Chondrocyte (in vitro differentiated cells): ENCODE measurements at places on chromosomes 3 and 15. TPM values are rescaled to one million over a fixed set of nuclear protein-coding genes. Genes with fewer than 3 reads are reported as not detected.

DNA sequence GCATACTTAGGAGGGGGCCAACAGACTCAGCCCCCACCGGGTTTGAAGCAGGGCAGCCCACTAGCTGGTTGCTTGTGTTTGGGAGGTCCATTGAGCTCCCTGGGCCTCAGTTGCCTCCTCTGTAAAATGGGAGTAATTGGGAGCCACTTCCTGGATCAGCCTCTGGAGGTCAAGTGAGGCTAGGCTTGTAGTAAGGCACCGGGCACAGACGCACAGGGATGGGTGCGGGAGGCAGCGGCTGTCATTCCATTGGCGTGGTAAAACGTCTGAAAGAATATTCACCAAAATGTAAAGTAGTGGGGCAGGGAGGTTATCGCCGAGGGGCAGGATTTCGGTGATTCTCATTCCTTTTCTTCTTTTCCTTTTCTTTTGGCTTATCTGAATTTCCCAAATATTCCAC, 64.6 kb downstream of the TLE3 start:
- no peak for DNase-seq

DNA sequence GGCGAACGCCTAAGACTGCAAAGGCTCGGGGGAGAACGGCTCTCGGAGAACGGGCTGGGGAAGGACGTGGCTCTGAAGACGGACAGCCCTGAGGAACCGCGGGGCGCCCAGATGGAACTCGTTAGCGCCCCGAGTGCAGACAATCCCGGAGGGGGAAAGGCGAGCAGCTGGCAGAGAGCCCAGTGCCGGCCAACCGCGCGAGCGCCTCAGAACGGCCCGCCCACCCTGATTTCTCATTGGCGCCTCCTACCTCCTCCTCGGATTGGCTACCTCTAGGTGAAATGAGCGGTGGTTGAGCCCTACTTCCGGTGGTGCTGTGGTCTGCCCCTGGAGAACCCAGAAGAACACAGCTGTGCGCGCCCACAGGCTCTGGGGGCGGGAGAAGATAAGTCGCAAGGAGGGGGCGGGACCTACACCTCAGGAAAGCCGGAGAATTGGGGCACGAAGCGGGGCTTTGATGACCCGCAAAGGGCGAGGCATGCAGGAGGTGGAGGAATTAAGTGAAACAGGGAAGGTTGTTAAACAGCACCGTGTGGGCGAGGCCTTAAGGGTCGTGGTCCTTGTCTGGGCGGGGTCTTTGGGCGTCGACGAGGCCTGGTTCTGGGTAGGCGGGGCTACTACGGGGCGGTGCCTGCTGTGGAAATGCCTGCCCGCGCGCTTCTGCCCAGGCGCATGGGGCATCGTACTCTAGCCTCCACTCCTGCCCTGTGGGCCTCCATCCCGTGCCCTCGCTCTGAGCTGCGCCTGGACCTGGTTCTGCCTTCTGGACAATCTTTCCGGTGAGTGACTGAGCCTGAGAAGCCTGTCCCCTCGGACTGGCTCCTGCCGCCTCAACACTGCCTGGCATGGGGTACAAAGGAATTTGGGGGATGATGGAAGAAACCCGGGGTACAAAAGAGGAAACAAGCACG, at the start of gene OGG1:
Gene OGG1, plus strand, starts transcription at position 308 of the 911 bp plus-strand sequence. Its CDS starts 335 bp downstream, at position 643.
- DNase-seq, result peak; percentile 98

GRCh38 chr3:24483873-24484272, 10.8 kb downstream of the THRB start:
- no peak for DNase-seq

DNA sequence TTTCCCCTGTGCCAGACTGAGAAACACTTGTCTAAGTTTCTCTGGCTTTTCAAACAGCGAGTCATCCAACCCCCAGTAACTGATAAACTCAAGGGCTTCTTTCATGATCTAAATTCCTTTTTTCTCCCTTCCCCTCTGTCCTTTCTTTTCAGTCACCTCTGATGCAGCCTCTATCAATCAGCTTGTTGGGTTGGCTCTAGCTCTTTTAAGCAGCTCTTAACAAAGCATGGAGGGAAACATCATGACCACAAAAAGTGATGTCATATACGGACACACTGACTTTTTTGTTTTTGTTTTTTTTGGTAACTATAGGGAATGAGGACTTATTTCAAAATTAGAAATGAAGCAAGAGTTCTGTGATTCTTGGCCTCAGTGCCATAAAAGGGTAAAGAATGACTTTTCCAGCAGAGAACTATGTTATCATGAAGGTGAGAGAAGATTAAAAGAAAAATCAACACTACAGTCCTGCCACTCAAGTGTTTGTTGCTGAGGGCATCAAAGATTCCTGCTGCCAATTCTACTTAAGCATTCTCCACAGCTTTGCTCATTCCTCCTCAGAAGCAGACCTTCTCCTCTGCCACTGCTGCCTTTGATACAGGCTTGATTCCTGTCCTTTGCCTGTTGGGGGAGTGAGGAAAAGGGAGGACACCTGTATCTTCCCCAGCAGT, 457.0 kb upstream of the ONECUT1 start:
- DNase-seq, result no peak

DNA sequence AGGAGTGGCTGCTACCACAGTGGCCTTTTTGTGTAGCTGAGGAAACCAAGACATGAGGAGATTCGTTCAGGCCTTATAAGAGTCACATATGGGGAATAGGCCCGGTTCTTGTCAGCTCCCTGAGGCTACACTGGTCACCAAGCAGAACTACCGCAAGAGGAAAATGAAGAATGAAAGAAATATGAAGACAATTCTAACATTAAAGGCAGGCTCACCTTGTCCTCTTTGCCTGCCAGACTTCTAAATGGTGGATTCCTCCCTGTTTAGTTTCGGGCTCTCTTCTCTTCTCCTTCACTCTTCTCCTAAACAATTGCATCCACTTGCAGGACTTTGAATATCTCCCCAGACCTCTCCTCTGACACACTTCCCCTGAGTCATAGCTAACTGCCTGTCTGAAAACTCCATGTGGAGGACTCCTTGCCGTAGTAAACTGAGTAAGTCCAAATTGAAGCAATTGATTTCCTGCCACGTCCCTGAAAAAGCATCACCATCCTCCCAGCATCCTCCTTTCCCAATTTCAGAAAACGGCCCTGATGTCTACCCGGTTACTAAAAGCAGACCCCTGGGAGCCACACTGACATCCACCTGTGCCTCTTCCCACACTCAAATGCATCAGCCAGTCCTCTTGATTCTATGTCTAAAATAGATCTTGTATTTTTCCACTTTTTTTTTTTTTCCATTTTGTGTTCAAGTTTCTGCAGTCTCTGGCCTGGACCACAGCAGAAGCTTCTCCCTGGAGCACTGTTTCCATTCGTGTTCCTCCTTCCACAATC, 30.3 kb upstream of the VEPH1 start:
- no peak for DNase-seq

- DNase-seq, result no peak
Observed at GRCh38 chr15:85518979-85519761, 138.8 kb downstream of the AKAP13 start.

GRCh38 chr3:64058566-64058965, 35.3 kb upstream of the PSMD6 start:
- no peak for DNase-seq

- no peak for DNase-seq
Observed at GRCh38 chr3:32384938-32385337, 6.7 kb upstream of the CMTM7 start.

- peak; percentile 34 for DNase-seq
Observed at GRCh38 chr15:78389322-78389721, 48.7 kb upstream of the IREB2 start.

DNA sequence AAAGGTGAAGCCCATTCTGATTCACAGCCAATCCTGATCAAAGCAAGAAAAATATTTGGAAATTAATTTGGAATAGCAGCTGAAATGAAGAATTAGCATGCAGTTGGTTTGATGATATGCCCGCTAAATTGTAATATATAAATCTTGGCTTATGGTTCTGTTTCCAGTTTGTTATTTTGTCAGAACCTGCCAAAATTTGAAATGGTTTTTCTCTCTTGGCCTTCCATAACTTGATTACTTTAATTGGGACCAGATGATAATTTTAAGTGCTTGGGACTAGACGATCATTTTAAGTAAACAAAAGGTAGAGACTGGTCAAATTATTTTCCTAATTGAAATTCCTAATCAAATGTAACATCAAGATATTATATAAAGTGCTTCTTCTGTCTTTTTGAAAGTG, 842.4 kb downstream of the TBL1XR1 start:
- no peak for DNase-seq

GRCh38 chr3:39130026-39130425, 22.5 kb downstream of the TTC21A start:
- DNase-seq, result peak; percentile 59

DNA sequence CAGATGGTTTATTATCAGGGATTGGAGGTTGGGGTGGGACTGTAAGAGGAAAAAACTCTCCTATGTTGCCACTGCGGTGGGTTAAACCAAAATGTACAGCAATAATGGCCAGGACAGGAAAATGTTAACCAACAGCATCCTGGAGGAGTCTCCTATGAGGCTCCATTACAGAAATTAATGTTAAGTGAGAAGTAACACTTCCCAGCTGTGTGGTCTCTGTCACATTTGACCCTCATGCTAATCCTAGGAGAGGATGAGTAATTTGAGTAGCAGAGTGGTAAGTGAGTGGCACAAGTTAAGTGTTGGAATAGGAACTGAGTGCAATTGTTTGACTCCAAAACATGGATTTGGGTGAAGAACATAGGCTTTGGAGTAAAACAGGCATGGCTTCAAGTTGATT, 39.0 kb downstream of the ARHGEF3 start:
- no peak for DNase-seq

DNA sequence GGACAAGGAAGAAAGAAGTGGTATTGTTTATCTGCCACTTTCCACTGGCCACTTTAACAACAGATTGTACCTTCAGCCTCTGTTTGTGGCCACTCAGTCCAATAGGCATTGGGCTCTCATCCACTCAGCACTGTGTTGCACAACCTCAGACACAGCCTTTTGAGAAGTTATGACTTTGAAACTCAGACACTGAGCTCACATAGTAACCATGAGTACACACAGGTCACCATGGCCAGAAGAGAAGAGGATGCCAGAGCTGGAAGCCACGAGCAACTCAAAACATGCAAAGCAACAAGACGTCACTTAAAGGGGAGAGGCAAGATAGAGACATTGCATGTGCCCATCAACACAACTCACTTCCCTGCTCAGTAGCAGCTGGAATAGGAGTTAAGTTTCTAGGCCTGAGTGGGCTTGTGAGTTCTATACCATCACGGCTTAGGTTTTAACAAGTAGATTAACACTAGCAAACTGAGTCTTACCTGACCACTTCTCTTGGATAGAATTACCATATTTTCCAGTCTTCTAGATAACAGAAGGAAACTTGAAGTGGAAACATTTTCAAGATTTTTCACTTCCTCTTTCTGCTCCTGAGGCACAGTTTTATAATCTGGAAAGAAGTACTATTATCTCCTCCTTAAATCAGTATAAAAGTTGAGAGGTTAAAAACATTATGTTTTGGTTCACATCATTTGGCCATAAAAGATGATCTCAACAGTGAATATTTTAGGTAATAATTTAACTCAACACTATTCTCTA, 103.5 kb downstream of the IMPG2 start:
- DNase-seq, result no peak

DNA sequence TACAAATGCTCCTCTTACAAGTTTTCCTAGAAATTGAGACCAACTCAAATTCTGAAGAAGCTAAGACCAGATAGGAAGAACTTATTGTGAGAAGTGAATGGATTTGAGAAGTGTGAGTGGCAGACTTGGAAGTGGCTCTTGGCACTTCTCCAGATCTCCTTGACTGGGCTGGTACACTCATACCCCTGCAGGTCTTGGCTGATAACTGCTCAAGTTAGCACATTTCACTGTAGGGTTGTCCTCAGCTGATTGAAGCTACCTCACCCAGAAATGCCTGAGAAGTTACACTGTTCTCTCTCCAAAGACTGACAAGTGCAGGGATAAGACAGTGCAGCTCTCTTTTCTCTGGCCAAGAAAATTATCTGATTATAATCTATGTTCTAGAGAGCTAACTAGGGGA, 16.5 kb upstream of the CLDN1 start:
- no peak for DNase-seq

DNA sequence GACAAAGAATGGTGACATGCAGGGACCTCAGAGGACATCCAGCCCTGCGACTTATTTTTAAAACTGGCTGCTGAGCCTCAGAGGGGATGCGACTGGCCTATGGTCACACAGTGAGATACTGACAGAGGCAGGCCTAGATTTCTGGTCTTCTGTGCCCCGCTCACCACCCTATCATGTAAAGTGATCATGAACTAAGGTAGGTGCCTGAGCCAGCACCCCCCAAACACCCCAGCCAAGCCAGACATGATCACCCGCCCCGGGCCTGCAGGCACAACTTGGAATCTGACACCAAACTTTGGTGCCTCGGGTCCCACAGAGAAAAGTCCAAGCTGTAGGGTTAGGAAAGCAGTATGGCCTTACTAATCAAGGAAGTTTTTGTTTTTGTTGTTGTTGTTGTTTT, 33.9 kb upstream of the HHATL start:
- no peak for DNase-seq

DNA sequence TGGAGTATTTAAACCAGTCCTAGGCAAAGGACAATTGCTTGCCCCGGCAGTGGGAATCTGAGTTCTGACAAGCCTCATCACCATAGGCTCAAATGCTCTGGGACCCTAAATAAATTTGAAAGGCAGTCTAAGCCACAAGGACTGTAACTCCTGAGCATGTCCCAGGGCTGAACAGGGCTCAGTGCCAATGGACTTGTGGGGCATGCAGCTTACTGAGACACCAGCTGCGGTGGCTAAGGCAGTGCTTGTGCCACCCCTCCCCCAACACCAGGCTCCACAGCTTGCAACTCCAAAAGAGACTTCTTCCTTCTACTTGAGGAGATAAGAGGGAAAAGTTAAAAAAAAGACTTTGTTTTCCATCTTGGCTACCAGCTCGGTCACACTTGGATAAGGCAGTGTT, 289.7 kb upstream of the DCBLD2 start:
- no peak for DNase-seq

DNA sequence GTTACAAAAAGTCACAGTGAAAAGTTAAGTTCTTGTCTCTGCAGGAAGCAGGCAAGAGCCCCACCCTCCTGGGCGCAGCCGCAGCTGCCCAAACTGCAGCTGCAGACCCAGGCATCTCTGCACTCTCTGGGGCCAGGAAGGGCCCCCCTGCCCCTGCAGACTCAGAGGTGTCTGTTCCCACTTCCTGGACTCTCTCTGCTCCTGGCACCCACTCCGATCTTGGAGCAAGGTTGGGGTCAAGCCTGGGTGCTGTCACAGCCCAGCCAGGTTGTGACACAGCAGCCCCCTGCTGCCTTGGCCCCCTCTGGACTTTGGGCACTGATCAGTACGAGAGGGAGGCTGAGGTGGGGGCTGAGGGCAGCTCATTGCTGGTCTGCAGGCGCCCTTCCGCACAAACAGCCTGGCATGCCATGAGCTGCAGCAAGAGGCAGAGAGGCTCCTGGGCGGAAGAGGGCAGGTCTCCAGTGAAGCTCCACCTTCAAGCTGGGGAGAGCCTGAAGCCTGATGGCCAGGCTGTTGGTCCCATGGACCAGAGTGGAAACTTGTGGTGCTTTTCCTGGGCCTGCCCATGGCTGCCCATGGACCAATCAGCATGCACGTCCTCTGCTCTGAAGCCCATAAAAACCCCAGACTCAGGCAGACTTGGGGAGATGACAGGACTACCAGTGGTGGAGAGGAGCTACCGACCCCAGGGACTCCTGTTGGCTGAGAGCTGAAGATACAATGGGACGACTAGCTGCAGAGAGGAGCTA, 42.9 kb upstream of the LRRFIP2 start:
- no peak for DNase-seq

- DNase-seq, result no peak
Observed at GRCh38 chr3:179452176-179452564, 900 bp upstream of the GNB4 start.

Gene SYNM
- 13.2 to 23.4 TPM (median 22.1 TPM) in 3 replicates for total RNA-seq

Gene CEMIP
- 138 to 146 TPM (median 143 TPM) in 3 replicates for total RNA-seq

Gene KIF15
- total RNA-seq, result 2.2 to 2.7 TPM (median 2.5 TPM) in 3 replicates

Gene IL20RB
- total RNA-seq, result 0.92 to 1.2 TPM (median 0.94 TPM) in 3 replicates

Gene TMEM207
- not detected in 3 replicates for total RNA-seq
